ENCODE measurements at places on chromosomes 4 and X.

GRCh38 chr4:3286335-3287175 lies 6.3 kb upstream of the RGS12 start:
- no peak for DNase-seq

DNA sequence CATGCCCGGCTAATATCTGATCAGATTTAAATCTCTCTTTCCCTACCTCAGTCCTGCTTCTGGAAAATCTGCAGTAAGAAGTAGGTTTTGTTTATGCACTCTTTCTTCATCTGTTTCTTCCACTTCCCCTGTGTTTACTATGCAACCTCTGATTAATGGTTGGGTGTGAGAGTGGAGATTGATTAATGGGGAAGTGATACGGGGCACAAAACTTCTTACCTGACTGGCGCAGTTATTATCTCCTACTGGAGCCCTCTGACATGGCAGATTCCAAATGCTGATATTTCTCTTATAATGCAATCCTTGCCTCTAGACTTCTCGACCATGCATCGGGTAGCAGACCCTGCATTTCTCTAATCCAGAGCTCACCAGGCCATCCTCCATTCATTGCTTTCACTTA lies 60.2 kb upstream of the HPGD start:
- DNase-seq = no peak

- no peak for DNase-seq
Measured at GRCh38 chr4:147492306-147492705, 11.4 kb downstream of the EDNRA start.

- DNase-seq = no peak
Measured at GRCh38 chrX:121356850-121357171, 309.4 kb downstream of the GLUD2 start.

- DNase-seq = no peak
Measured at GRCh38 chr4:11730545-11730944, 301.9 kb upstream of the HS3ST1 start.

- no peak for DNase-seq
Measured at GRCh38 chrX:129749069-129749468, 10.3 kb downstream of the XPNPEP2 start.

DNA sequence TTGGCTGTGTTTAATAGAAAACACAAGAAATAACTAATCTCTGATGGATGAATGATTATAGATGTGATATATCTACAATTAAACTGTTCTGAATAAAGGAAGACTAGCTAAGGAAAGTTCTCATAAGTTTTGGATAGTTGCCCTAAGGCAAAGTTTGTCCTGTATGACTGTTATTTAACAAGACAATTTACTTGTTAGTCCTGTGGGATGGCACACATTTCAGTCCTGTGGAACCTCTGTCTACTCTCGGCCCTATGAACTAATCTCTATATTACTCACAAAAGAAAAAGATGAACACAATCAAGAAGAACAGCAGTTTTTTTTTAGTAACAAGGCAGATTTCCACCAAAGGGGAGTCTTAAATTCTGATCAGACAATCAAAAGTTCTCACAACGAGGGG lies 314.6 kb downstream of the CCSER1 start:
- DNase-seq = no peak

DNA sequence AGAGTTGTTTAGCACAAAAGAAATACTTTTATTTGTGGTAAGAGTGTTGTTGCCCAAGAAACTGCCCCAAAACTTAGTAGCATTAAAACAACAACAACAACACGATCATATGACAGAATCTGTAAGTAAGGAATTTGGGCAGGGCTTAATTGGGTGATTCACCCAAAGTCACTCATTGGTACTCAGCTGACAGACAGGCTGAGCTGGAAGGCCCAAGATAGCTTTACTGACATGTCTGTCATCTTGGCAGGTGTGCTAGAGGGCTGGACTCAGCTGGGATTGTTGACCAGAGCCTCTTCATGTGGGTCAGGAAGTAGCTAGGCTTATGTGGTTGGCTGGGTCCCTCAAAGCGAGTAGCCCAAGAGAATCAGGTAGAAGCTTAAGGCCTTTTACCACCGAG lies 52.3 kb downstream of the KIAA0232 start:
- DNase-seq = no peak

DNA sequence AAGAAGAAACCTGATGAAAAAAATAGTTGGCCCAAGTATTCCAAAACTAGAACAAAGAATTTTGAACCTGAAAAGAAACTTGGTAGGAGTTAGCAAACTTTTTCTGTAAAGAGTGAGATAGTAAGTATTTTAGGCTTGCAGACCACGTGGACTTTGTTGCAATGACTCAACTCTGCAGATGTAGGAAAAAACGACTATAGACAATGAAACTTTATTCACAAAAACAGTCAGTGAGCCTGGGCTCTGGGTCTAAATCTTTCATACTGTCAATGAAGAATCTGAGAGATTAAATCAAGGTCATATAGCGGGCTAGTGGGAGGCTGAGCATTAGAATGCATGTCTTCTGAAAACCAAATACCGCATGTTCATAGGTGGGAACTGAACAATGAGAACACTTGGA lies 23.0 kb downstream of the SH3D19 start:
- no peak for DNase-seq

- DNase-seq = no peak
Measured at GRCh38 chr4:13032936-13033335, 451.2 kb downstream of the RAB28 start.

DNA sequence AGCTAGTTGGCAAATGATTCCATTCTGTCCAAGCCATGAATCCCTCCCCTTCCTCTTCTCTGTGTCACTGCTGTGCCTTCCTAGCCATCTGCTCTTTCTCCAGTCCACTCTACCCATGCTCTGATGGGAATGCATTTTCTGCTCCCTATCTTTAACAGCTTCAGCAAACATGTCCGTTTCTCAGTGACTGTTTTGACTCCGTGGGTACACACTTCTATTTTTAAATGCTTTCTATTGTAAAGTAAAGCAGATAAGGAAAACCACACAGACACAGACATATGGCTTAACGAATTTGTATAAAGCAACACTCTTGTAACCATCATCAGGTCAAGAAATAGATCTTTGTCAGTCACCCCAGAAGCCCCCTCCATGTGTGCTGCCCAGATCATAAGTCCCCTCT lies 72.4 kb upstream of the KLHL13 start:
- no peak for DNase-seq

DNA sequence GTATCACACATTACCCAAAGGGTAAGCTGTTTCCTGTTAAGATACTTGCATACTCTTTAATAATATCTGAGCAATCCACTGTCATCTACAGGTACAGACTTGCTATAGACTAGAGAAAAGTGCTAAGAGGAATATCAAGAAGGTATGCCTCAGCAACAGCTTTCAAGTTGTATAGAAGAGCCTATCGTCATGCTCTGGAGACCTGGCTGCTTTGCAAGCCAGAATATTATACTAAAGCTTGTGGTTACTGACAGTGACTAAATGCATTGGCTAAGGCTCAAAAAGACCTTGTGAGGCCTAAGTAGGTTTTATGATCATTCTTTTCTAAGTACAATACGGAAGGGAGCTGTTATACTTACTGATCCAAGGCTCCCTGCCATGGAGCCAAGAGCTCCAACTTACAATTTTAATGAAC lies 11.3 kb downstream of the LAMP2 start:
- DNase-seq = no peak

All from NK-92 treated with Interleukin-12 subunit alpha and Interleukin-12 subunit beta, amount 100 ng/mL, for 24 hours (cell line).